ENCODE measurements at places on chromosomes 1 and 21.

- DNase-seq = no peak
Observed at GRCh38 chr1:155078469-155079209, at the start of gene EFNA3. Gene EFNA3, plus strand, starts transcription at chr1:155078837. Its CDS starts 105 bp downstream, at chr1:155078942.

GRCh38 chr1:9240914-9241820 is 6.6 kb downstream of the H6PD start:
- no peak for DNase-seq

DNA sequence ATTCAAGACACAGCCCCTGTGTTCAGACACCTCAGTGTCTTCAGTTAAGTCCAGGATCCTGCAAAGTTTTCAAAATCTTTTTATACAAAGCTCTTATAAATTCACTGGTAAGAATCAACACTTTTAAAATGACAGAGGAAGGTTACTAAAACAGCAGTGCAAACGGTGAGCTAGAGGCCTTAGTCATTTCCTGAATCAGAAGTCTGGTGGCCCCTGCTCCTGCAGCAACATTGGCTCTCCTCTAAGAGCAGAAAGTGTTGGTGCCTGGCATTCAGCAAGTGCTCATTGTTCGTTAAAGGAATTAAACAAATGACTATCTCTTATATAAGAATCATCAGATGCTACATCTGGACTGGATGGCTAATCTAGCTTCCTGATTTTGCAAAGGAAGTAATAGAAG is 282.9 kb downstream of the PTGER3 start:
- no peak for DNase-seq

DNA sequence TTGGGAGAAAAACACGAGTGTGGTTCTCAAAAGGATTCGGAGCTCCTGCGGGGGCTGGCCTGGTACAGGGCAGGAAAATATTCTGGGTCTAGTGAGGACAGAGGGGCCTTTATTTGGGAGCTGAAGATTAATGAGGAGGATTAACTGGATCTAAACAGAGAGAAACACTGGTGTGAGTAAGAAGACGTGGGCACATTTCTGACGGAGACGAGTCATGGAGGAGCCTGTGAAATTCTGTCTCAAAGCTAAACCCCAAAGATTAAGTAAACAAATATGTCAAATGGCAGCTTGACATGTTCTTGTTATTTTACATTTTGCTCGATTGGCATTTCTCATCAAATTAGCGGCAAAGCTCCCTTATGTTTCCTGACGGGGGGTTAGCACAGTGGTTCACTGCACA is 12.8 kb downstream of the PROK1 start:
- DNase-seq = no peak

GRCh38 chr21:41753006-41753898 is 13.6 kb downstream of the RIPK4 start:
- DNase-seq = no peak

- DNase-seq = no peak
Observed at GRCh38 chr1:67777016-67777415, 56.3 kb downstream of the GNG12 start.

GRCh38 chr21:46098303-46099141 is 610 bp downstream of the COL6A2 start:
- DNase-seq = no peak

GRCh38 chr1:66375125-66375524 is 158.8 kb upstream of the SGIP1 start:
- no peak for DNase-seq

- no peak for DNase-seq
Observed at GRCh38 chr1:234541286-234541975, 62.5 kb upstream of the TARBP1 start.

DNA sequence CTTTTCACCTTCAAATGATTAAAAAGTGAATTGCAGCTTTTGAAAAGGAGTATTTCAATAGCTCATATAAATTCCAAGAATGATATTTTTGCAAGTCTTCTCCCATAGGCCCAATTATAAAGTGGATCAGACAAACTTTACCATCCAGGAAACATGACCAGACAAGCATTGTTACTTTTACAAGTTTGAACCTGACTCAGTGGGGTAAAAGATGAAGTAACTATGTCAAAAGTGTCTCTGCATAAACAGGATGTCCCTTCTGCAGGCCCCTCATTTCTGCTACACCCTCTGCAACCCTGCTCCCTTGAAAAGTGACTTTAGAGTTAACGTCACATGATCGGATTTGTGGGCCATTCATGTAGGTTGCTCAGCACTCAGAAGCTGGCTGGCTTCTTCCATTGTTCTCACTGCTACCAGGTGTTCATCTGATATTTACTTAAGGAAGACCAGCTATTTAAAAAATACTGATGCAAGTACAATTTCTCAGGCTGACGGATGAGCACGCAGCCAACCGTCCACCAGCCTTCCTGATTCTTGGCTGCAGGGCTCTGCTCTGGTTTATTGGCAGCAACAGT is 32.3 kb downstream of the URB1 start:
- no peak for DNase-seq

DNA sequence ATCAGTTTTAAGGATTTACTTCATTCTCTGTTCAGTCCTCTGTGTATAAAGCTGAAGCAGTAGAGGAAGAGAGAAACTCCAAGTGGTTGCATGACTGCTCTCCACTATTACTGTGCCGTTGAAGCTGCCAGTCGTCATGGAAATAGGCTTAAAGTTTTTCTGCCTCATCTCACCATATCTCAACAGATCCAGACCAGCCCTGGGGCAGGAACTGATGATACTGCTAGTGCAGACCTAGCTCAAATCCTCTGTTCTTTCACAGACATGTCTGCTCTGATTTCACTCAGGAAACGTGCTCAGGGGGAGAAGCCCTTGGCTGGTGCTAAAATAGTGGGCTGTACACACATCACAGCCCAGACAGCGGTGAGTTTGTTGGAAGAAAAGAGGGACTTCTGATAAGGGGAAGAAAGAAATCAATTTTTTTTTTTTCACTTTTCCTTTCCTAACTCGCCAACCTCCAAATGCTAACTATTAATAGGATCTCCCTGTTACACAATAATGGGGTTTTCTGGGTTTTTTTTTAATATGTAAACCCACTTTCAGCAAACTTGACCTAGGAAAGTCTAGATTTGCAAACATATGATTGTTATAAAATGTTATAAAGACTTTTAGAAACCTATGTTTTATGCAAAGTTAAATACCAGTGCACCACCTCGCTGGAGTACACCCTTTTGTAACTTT is 22.2 kb upstream of the STRIP1 start:
- DNase-seq = no peak

- DNase-seq = no peak
Observed at GRCh38 chr1:86750530-86750929, 46.2 kb downstream of the SH3GLB1 start.

DNA sequence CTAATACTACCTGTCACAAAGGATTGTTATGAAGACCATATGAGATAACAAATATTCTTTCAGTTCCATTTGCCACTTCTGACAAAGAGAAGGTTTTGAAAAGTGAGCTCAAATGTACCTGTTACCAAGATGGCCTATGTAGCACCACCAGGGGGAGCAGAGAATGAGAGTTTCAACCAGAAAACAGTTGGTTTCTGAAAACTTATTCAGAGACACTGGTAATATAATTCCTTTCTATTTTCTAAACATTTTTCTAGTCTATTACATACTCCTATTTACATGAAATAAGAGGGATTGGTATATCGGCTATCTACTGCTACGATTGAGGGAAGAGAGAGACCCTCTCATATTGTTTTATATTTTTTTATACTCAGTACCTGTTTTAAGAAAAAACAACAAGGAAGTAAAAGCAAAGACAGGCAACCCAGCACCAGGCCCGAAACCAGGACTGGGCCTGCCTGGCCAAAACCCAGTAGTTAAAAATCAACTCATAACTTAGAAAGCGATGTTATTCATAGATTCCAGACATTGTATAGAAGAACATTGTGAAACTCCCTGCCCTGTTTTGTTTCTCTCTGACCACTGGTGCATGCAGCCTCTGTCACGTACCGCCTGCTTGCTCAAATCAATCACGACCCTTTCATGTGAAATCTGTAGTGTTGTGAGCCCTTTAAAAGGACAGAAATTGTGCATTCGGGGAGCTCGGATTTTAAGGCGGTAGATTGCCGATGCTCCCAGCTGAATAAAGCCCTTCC is 48.3 kb downstream of the IL23R start:
- no peak for DNase-seq

GRCh38 chr1:212916481-212917133 is 33.7 kb upstream of the VASH2 start:
- no peak for DNase-seq

- DNase-seq = no peak
Observed at GRCh38 chr1:56854521-56855099, at the start of gene C8A. Gene C8A, plus strand, starts transcription at chr1:56854797. Its CDS starts 105 bp downstream, at chr1:56854902.

DNA sequence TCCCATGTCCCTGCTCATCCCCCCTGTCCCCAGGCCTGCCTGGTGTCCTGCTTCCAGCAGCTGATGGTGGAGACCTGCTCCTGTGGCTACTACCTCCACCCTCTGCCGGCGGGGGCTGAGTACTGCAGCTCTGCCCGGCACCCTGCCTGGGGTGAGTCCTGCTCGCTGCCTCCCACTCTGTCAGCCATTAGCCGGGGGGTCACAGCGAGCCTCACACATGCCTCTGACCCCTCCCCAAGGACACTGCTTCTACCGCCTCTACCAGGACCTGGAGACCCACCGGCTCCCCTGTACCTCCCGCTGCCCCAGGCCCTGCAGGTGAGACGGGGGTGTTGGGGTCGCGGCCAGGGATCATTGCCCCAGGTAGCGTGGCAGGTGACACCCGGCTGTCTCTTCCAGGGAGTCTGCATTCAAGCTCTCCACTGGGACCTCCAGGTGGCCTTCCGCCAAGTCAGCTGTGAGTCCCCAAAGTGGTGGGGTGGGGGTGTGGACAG is 10.0 kb downstream of the SCNN1D start:
- no peak for DNase-seq

GRCh38 chr1:95583661-95584210 is 349.7 kb downstream of the RWDD3 start:
- no peak for DNase-seq

DNA sequence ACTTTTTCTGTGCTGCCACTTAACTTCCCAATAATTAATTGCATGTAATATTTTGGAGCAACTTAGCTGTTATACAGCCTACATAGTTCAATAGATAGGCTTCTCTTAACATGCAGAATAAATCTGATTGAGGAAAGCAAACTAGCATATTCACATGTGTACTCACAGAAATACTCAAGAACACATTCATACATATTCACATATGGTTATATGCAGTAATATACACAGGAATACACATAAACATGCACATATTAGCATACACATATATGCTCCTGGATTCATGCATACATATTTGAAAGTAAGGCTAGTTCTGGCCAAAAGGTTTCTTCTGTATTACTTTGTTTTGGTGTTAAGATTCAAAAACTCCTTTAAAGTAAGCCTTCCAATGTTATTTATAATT is 73.1 kb downstream of the HMCN1 start:
- DNase-seq = no peak

GRCh38 chr1:211783897-211784296 is 46.7 kb downstream of the LPGAT1 start:
- DNase-seq = no peak

DNA sequence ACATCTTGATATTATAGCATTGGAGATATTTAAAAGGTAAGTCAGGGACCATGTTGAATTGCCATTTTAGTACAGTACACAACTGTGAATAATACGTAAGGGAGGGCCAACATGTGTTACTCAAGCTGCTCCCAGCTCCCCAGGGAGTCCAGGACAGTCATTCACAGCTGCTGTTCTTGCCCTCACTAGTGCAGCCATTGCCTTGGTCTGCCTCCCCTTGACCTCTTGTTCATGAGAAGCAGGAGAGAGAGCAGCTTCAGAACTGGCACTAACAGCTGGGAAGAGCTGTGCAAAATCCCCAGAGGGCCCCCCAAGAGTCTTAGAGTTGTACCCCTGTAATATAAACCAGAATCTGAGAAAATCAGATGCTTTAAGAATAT is 16.4 kb downstream of the TCEANC2 start:
- no peak for DNase-seq

GRCh38 chr1:72847651-72848050 is 565.3 kb upstream of the NEGR1 start:
- no peak for DNase-seq

DNA sequence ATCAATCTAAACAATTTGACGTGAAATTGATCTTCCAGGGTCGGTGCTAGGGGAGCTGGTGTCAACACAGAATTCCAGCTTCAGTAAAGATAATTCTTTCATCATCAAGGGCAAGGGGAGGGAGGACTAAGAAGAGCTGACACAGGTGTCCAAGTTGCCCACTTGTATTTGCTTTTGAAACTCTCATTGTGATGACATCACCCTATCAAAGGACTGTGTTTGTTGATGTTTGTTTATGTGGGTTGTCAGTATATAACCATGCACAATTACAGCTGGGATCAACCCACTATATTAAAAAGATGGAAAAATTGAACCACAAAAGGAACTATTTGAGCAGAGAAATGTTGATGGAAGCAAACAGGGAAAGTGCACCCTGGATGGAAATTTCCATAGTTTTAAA is 48.8 kb downstream of the ZC3H11B start:
- DNase-seq = no peak

DNA sequence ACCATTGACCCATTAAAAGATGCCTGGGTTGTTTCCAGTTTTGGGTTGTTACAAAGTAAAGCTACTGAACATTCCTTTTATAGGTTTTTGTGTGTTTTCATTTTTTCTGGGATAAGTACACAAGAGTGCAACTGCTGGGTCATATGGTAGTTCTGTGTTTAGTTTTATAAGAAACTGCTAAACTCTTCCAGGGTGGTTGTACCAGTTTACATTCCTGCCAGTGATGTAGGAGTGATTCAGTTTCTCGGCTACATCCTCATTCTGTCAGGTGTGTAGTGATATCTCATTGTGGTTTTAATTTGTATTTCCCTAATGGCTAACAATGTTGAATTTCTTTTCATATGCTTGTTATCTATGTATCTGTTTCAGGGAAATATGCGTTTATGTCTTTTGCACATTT is 58.5 kb upstream of the DNAJC6 start:
- DNase-seq = no peak

DNA sequence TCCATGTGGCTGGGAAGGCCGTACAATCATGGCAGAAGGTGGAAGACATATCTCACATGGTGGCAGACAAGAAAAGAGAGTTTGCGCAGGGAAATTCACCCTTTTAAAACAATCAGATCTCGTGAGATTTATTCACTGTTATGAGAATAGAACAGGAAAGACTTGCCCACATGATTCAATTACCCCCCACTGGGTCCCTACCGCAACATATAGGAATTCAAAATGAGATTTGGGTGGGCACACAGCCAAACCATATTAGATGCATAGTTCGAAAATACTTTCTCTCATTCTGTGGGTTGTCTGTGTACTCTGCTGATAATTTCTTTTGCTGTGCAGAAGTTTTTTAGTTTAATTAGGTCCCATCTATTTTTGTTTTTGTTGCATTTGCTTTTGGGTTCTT is 990.3 kb downstream of the PLA2G4A start:
- DNase-seq = no peak

DNA sequence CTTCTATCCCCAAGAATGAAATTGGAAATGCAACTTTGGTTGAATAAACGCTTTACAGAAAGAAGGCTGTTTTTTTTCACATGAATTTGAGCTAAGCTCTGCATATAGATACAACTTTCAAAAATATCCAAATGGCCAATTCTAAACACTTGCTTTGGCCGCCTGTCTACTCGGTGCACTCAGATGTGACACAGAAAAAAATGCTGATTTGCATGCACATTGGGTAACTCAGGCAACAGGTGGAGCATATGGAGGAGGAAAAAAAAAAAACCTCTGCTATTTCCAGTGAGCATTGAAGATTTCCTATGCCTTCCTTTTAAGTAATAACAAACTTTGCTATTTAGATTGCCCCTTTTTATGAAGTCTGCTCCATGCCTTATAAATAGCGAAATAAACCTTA is 262.5 kb downstream of the GRIK1 start:
- DNase-seq = no peak

GRCh38 chr1:204251926-204252689 is 38.3 kb upstream of the GOLT1A start:
- no peak for DNase-seq

- DNase-seq = no peak
Observed at GRCh38 chr1:213623064-213623581, 364.6 kb upstream of the PROX1 start.

All from GM04503 (cell line).